ENCODE measurements at places on chromosomes 1 and 21. TPM values are rescaled to one million over a fixed set of nuclear protein-coding genes. Genes with fewer than 3 reads are reported as not detected.

- DNase-seq, result no peak
These were observed 34.5 kb downstream of the POFUT2 start for GRCh38 chr21:45253180-45253579.

GRCh38 chr21:27580276-27580675 lies 613.4 kb upstream of the ADAMTS5 start:
- DNase-seq, result no peak

GRCh38 chr1:214898161-214898560 lies 184.4 kb upstream of the KCNK2 start:
- no peak for DNase-seq

DNA sequence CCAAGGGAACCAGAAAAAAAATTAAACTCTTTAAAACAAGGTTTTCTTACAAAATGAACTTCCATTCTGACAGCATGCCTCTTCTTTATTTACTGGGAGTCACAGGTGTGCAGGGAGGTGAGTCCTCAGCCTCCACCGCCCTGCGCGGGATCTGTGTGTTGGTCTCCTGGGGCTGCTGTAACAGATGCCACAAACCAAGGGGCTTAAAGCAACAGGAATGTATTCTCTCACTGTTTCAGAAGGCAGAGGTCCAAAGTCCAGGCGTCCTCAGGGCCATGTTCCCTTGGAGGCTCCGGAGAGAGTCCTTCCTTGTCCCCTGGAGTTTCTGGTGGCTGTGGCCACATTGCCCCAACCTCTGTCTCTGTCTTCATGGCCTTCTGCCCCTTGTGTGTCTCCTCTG lies 123.6 kb upstream of the C1orf174 start:
- DNase-seq, result no peak

- no peak for DNase-seq
These were observed 31.5 kb downstream of the COL18A1 start for GRCh38 chr21:45436351-45437065.

DNA sequence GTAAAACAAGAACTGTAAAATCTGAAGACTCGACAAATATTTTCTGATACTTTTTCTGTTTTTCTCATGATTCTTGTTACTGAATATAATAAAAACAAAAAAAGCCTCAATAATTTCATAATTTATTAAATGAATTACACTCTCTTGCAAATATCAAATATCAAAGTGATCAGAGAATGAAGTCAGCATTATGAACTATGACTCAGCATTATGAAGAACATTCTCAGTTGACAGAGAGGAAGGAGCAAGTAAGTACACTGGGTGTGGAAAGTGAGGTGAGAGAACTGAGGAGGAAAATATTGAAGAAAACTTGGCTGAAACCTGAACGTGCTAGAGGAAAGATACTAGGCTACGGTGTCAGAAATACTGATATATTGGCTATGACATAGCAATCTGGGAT lies 529.5 kb downstream of the KCNT2 start:
- no peak for DNase-seq

GRCh38 chr1:17735793-17736192 lies 19.3 kb upstream of the ACTL8 start:
- DNase-seq, result no peak

DNA sequence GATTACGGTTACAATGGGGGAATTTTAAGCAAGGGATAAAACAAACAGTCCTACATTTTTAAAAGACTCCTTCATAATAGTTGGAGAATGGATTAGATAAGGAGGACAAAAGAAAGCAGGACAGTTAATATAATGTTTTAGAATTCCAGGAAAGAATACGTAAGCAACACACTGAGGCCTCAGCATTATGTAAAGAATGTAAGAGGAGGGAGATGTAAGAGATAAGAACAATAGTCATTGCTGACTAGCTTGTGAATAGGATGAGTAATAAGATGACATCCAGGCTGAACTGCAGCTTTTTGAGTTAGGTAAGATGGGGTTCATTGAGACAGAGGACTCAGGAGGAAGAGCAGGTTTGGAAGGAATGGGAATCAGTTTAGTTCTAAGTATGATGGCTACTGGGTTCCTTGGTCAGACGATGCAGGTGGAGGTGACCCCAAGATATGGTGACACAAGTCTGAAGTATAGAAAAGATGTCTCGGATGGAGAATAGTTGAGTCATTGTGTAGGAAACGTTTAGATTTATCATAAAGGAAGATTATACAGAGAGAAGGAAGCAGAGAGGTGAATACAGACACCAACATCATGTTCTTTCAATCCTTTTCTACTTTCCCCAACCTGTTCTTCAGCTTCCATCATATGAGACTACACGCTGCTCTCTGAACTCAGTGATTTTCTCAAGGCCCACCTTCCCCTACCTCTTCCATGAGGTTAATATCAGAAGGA lies 372.8 kb downstream of the PTBP2 start:
- no peak for DNase-seq

GRCh38 chr1:38745476-38746401 lies 113.8 kb downstream of the RRAGC start:
- DNase-seq, result no peak

GRCh38 chr1:33119532-33120217 lies 38.7 kb downstream of the AZIN2 start:
- no peak for DNase-seq

DNA sequence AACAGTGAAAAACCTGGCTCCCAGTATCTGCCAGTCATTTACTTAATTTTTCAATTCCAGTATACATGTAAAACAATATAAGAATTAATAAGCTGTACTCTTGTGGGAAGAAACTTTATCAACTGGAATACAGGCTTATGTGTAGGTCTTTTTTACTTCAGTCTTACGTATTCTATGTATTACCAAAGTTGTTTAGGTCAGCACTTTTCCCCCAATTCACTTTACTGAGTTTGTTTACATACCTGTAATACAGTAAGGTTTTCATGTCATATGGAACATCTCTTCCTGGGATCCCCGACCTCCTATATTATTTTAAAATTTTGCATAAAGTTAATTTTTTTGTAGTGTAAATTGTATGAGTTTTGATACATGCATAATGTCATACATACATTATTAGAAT lies 181.8 kb upstream of the OLFM3 start:
- DNase-seq, result no peak

- no peak for DNase-seq
These were observed 63.0 kb downstream of the KCNN3 start for GRCh38 chr1:154807048-154807591.

GRCh38 chr1:47688461-47689296 lies 250.8 kb downstream of the FOXD2 start:
- no peak for DNase-seq

GRCh38 chr1:109722908-109723691 lies 11.0 kb downstream of the GSTM5 start:
- DNase-seq, result no peak

- DNase-seq, result no peak
These were observed 27.9 kb downstream of the UTP25 start for GRCh38 chr1:209855623-209856022.

- no peak for DNase-seq
These were observed 18.2 kb downstream of the PLCH2 start for GRCh38 chr1:2494323-2494693.

DNA sequence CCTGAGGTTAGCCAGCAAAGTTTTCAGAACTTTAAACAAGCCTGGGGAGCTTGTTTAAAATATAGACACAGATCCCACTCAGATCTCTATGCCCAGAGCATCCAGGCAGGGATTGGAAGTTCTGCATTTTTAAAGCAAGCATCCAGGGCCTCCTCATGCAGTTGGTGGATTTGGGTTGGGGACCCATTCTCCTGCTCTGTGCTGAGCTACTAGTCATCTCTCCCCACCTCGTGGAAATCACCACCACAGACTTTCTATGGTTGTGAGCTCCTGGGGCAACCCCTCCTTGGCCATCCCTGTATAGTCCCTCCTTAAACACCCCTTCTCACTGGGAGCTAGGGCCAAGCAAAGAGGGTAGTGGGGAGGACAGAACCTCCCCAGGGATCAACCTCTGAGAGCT lies 73.5 kb upstream of the CASZ1 start:
- DNase-seq, result no peak

- no peak for DNase-seq
These were observed 32.6 kb upstream of the MAGOH start for GRCh38 chr1:53270873-53271272.

- DNase-seq, result no peak
These were observed 23.9 kb upstream of the CCDC190 start for GRCh38 chr1:162884831-162885230.

- no peak for DNase-seq
These were observed 71.6 kb upstream of the IFFO2 start for GRCh38 chr1:19028110-19028509.

GRCh38 chr21:18249672-18250071 lies 5.0 kb downstream of the CHODL start:
- no peak for DNase-seq

- DNase-seq, result no peak
These were observed 111.7 kb downstream of the GLUL start for GRCh38 chr1:182279724-182280503.

DNA sequence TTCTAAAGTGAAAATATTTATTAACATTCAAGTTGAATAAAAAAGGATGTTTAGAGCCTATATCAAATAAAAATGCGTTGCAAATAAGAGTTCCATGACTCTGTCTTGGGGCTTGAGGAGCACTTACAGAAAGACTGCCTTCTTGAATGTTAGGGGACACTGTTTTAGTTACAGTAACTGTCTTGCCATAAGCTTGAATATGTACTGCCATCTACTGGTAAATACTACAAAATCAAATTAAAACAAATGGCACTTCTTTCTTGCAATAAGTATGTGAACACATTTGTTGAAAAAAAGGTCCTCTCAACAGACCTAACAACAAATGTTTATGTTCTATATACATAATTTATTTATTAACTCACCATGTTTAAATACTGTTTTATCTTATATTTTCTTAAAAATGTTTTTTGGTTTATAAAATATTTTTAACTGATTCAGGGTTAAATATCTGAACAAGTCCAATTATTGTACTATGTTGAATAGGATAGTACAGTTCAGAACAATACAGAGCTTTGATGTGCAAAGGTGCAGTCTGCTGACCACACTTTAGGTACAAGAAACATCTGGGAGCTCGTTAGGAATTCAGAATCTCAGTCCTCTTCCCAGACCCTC lies 199.5 kb downstream of the LRRIQ3 start:
- no peak for DNase-seq

DNA sequence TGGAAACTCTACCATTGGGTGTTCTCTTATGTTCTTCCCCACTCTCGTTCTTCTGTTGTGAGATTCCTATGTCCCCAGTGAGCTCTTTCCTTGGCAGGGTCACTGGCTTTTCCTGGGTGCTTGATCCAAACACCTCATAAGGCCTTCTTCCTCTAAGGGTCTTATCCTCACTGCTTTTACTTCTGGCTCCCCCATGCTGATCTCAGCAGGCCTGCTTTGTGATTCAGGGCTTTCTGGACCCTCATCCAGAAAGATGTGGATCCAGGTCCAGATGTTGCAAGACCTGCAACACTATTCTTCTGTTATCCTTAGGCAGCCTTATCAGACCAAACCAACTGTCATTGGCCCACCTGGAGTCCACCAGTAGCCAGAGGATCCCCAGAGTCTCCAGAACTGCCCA lies 11.2 kb upstream of the MYOG start:
- DNase-seq, result no peak

Gene OPN3
- total RNA-seq, result 22.0 TPM

Gene HEYL
- 0.27 TPM for total RNA-seq

Gene CCT3
- 598 TPM for total RNA-seq

Gene YY1AP1
- 76.2 TPM for total RNA-seq

Gene SPRR5
- not detected for total RNA-seq

Gene ECM1
- total RNA-seq, result 2.8 TPM

Gene IL24
- not detected for total RNA-seq

Gene VASH2
- 4.7 TPM for total RNA-seq

Gene C8B
- total RNA-seq, result not detected

Gene CHIT1
- total RNA-seq, result not detected

Gene TSPEAR
- total RNA-seq, result not detected

Gene LRRC3
- total RNA-seq, result 0.61 TPM

Gene ARHGAP30
- 2.9 TPM for total RNA-seq

Gene CDA
- total RNA-seq, result 7.4 TPM

Gene F5
- 16.2 TPM for total RNA-seq

Gene LCE3E
- not detected for total RNA-seq

Data from Calu3 (cell line).